Purkinje cell (primary cell): ENCODE measurements at places on chromosomes 5 and 9. TPM values are rescaled to one million over a fixed set of nuclear protein-coding genes. Genes with fewer than 3 reads are reported as not detected.

PCDHGA10 gene
- polyA plus RNA-seq: 6.1 and 7.8 TPM in 2 replicates

ARHGEF28 gene
- polyA plus RNA-seq: 2.6 and 2.8 TPM in 2 replicates

FBXL7 gene
- not detected in 2 replicates for polyA plus RNA-seq

INSL4 gene
- polyA plus RNA-seq: not detected in 2 replicates

FGF18 gene
- polyA plus RNA-seq: not detected in 2 replicates

EHMT1 gene
- polyA plus RNA-seq: 6.5 and 11.2 TPM in 2 replicates

CTNNAL1 gene
- polyA plus RNA-seq: 9.5 and 12.5 TPM in 2 replicates

MYMK gene
- not detected in 2 replicates for polyA plus RNA-seq

PHF24 gene
- 2.3 and 10.5 TPM in 2 replicates for polyA plus RNA-seq

PCDHGB1 gene
- polyA plus RNA-seq: not detected in 2 replicates

PCDHB9 gene
- 0.21 and 0.81 TPM in 2 replicates for polyA plus RNA-seq

ECM2 gene
- polyA plus RNA-seq: 9.1 and 10.2 TPM in 2 replicates
